ENCODE measurements at places on chromosomes 7 and 10.
A peak's percentile ranks its signal among the peaks of the same experiment; 100 is the strongest.

GRCh38 chr10:65534771-65535170, 1391.1 kb upstream of the LRRTM3 start:
- DNase-seq: no peak

GRCh38 chr7:149430192-149430591, 30.7 kb downstream of the ZNF777 start:
- no peak for DNase-seq

DNA sequence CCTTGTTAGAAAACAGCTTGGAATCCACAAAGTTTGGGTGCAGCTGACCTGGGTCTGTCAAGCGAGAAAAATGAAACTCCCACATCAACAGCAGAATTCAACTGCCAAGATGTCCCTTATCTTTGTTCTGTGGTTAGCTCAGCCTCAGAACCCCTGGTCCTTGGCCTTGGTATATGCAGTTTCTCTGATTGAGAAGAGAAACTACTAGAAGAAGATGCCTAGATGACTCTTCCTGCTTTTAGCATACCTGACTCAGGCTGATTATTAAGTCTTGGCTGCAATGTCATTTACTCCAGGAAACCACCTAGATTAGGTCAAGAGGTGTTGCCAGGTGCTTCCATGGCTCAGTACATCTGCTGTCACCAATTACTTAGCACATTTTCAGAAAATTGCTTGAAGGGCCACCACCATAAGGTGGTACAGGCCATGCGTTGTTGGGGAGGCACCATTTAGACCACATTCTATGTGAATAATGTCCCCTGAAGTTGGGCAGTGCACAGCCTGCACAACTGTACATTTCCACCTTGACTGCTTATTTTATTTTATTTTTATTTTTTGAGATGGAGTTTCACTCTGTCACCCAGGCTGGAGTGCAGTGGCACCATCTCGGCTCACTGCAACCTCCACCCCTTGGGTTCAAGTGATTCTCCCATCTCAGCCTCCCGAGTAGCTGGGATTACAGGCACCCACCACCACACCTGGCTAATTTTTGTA, 59.4 kb upstream of the ZNF438 start:
- DNase-seq: no peak

DNA sequence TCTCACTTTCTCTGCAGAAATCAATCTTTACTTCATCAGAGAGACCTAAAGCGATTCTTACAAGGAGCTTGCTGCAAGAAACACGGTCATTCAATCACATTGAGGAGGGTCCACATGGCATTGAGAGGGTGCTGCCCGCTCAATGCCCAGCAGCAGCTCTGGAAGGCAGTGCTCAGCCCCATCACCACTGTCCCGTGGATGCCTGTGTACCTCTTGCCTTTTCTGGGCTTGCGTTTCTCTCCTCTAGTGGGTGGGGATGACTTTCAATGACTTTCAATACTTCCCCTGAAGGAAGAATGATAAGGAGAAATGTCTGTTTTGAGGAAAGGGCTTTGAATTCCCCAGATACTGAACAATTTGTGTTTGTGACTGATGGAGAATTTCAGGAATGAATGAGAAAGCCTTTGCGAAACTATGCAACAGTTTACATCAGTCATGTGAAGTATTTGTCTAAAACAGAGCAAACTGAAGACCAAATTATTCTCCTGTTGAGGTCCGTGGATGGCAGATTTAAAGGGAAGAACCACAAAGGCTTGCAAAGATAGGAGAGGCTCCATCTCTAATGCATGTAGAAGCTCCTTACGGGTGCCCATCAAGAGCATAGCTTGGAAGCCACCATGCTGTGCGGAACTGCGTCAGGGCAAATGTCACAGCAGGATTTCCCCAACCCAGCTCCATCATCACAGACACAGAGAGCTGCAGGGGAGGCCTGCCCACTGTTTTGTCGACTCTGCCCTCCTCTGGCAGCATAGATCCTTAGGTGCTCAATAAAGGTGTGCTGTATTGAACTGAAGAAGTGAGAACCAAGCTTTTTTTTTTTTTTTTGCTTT, 6.6 kb upstream of the ZNF22 start:
- DNase-seq: no peak

- DNase-seq: no peak
Measured at GRCh38 chr10:125157505-125157904, 2.9 kb downstream of the CTBP2 start.

DNA sequence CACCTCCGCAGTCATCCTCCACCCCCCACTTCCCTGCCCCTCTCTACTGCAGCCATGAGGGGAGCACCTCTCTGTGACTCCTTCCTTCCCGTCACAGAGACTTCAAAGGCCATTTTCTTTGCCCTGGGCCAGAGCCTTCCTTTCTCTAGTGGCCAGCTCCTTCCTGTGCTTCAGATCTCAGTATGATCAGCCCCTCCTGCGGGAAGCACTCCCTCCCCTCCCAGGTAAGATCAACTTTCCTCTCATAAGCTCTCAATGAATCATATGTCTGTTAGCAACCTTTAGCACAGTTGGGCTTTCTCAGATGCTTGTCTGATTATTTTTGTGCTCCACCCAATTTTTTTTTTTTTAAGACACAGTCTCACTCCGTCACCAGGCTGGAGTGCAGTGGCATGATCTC, 241.0 kb upstream of the PRSS1 start:
- no peak for DNase-seq

DNA sequence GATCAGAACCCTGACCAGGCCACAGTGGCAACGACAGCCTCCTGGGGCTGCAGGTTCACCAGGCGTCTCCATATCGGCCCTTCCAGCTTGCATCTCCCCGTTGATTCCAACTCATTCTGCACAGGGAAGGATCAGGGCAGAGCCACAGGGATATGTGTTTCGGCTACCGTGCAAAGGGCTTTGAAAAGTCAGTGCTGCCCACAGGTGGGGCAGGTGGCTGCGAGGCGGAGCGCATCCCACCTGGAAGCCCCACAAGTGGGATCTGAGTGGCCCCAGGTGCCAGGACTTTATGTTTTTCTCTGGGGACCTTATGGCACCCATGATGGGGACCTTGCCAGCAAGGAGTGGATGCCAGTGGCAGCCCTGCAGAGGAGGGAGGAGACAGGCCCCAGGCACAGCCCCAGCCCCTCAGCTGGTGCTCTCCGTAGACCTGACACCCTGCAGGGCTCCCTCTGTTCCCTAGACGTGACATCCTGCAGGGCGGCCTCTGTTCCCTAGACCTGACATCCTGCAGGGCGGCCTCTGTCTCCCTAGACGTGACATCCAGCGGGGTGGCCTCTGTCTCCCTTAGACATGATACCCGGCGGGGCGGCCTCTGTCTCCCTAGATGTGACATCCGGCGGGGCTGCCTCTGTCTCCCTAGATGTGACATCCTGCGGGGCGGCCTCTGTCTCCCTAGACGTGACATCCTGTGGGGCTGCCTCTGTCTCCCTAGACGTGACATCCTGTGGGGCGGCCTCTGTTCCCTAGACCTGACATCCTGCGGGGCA, 189.4 kb downstream of the ELFN1 start:
- DNase-seq: no peak

GRCh38 chr7:125061-125475, 67.3 kb upstream of the FAM20C start:
- no peak for DNase-seq

DNA sequence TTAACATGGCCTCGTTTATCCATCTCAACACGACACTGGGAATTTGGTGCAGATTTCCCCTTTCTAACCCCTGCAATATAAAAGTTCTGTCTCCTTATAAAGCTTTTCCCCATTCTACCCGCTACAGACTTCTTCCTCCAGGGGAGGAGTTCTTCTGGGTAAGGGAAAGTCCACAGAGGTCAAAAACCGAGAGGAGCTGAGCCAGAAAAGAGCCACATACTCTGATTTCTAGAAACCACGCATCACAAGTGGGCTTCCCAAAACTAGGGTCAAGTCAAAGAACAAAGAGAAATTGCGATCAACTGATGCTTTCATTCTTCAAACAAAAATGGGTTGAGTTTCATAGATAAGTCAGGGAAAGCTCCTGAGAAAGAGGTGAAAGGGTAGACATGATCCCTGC, 6.8 kb downstream of the IL6 start:
- DNase-seq: no peak

- DNase-seq: peak; percentile 8
Measured at GRCh38 chr7:50660040-50660829, 95.0 kb upstream of the DDC start.

DNA sequence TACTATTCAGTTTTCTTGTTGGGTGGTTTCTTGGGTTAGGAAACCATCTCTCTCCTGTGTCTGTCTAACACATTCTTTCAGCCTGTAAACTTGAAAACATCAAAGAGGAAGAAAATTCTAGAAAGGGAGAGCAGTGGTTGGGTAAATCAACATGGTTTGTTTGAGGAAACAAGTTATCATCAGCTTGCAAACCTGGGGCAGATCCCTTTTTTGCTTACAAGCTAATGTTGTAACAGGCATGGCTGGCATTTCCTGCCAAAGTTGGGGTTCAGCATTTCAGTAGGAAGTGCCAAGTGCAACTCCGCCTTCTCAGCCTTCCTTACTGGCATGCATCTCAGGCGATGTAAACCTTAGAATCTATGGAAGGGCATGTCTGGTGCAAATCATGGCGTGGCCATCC, 112.6 kb downstream of the EEPD1 start:
- DNase-seq: no peak

DNA sequence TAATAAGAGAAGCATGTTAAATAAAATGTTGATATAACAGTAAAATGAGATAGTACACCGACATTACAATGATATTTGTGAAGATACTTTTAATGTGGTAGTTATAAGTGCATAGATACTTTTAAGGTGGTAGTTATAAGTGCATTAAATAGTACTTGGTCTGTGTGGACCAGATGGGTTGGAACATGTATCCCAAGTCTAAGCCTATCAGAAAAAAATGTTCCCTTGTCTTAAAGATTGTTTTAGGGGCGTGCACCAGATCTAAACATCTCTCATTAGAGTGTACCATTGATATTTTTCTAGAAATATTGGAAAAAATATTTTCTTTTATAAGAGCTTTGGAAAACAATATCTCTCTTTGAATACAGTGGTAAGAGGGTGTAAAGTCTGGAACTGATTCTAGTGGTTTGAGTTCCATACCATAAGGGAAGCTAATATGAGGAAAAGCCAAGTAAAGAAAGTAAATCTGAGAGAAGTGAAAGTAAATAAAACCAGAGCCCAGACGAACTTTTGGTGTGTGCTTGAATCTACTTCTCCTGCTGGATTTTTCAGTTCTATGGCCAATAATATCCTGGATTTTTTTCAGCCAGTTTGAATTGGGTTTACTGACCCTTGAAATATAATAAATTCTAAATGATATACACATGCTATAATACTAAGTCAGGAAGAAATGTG, 175.3 kb downstream of the MBL2 start:
- no peak for DNase-seq

GRCh38 chr10:129881641-129882040, 82.4 kb downstream of the EBF3 start:
- no peak for DNase-seq

DNA sequence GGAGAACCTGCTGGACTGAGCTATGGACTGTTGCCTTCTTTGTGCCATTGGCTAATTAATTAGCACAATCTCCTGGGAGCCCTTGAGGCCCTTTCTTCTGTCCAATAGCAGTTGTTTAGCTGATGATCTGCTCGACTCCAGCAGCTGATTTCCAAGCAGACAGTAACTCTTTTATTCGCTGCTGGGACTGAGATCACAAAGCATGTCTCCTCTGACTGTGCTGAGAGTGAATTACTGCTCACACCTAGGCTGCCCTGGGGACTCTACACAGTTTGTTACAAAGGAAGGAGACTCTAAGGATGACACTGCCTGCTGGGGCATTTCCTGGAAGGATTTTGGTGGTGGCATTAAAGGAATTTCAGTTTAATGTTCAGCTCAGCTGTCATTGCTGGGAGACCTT, 31.4 kb downstream of the CASP7 start:
- no peak for DNase-seq

DNA sequence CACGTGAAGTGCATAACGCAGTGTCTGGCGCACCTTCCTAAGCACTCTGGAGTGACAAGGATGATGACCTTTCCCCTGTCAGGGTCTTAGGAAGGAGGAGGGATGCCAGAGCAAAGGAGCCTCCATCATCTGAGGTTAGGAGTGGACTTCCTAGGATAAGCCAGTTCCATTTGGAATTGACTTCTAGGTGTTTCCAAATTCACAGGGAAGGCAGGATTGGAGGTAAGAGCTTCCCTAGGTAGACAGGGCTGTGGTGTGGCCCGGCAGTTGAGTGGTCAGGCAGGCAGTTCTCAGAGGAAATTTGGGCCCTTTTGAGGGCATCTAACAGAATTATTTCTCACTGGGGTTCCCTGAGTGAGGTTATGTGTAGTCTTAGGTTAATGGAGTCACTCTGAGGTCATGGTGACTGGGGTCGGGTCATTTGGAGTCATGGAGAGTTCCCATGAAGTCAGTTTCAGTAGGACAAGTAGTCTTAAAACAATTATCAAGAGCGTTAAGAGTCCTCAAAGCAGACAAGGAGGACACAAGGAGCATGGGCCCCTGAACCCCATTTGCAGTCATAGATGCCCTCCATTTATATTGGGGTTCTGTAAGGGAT, 8.2 kb downstream of the PPIF start:
- DNase-seq: no peak

DNA sequence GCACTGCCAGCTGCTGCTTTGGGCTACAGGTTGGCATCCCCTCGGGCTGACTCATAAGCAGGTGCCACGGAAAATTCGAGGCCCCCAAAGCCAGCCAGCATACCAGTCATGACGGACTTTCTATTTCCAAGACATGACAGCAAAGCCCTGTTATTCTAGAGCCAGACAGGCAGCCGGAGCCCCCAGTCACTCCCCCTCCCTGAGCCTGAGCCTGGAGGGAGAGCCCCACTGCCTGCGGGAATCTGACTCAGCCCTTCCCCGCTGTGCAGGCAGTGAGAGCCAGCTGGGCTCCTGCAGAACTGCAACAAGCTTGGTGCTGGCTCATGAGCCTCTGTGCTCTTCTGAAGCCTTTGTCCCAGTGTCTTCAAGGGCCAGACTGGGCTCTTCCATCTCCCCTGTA, 15.8 kb downstream of the BTBD16 start:
- DNase-seq: no peak

DNA sequence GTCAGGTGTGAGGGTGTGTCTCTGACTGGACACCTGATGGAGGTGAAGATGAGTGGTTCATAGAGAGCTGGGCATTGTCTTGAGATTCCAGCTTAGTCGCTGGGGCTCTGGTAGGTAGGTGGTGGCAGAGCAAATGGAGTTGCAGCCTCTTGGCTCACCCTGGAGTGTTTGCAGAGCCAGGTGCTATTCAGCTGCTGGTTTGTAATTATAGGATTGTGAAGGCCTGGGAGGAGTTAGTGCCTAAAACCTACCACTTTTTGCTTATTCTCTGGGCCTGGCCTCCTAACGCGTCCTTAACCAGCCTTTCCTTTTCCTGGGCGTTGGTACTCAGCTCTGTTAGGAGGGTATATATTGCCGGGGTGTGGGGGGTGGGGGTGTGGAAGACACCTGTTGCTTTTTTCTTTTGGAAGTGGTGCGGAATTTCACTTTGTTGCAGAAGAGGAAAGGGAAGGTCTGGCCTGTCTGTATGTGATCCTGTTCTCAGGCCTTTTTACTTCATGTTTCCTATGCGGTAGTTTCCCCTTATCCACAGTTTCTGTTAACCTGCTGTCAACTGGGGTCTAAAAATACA, 3.2 kb downstream of the PPRC1 start:
- no peak for DNase-seq

DNA sequence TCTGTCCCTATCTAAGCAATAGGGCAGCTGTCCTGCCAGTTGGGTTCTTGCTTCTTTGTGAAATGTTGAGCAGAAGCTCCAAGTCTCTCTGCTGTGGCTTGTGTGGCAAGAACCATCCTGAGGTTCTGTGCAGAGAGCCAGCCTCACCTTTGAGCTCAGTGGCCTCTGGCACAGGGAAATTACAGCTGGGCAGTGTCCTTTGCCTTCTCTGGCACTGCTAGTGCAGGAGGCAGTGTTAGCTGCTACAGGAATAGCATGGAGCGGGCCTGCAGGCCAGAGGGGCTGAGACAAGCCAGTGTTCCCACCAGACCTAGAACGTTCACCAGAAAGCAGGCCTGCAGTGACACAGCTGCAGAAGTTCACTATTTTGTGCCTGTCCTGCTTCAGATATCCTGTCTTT, 1.8 kb downstream of the PRXL2A start:
- DNase-seq: no peak

Measured in stimulated activated CD4-positive, alpha-beta T cell treated with anti-CD3 and anti-CD28 coated beads, Interleukin-12 subunit alpha, Interleukin-12 subunit beta, amount 100 ng/mL, for 24 hours (primary cell).